ENCODE measurements at places on chromosomes 16 and 17.

GRCh38 chr16:85127379-85127723 is 15.1 kb upstream of the CIBAR2 start:
- DNase-seq, result no peak

DNA sequence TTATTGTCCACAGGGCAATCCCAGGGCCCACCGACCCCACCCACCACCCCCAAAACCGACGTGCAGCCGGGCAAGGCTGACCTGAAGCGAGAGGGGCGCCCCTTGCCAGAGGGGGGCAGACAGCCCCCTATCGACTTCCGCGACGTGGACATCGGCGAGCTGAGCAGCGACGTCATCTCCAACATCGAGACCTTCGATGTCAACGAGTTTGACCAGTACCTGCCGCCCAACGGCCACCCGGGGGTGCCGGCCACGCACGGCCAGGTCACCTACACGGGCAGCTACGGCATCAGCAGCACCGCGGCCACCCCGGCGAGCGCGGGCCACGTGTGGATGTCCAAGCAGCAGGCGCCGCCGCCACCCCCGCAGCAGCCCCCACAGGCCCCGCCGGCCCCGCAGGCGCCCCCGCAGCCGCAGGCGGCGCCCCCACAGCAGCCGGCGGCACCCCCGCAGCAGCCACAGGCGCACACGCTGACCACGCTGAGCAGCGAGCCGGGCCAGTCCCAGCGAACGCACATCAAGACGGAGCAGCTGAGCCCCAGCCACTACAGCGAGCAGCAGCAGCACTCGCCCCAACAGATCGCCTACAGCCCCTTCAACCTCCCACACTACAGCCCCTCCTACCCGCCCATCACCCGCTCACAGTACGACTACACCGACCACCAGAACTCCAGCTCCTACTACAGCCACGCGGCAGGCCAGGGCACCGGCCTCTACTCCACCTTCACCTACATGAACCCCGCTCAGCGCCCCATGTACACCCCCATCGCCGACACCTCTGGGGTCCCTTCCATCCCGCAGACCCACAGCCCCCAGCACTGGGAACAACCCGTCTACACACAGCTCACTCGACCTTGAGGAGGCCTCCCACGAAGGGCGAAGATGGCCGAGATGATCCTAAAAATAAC is 3.0 kb downstream of the SOX9 start:
- no peak for DNase-seq

DNA sequence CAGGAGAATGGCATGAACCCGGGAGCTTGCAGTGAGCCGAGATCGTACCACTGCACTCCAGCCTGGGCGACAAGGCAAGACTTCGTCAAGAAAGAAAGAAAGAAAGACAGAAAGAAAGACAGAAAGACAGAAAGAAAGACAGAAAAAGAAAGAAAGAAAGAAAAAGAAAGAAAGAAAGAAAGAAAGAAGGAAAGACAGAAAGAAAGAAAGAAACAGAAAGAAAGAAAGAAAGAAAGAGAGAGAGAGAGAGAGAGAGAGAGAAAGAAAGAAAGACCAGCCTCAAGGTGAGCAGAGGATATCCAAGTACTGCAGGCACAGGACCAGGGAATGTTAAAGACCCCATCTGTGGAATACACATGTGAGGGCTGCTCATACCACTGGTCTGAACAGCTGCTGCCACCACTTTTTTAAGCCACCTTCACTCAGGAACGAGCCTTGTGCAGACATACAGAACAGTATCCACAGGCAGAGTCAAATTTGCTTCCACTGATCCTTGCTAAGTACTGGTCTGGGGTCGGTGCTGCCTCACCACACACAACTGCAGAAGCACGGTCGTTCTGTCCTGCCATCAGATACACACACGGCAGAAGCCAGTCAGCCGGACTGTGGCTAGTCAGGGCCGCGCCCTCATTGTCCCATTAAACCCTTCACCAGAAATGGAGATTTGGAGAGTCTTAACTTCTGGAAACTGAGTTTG is 7.7 kb downstream of the RAB5C start:
- no peak for DNase-seq

DNA sequence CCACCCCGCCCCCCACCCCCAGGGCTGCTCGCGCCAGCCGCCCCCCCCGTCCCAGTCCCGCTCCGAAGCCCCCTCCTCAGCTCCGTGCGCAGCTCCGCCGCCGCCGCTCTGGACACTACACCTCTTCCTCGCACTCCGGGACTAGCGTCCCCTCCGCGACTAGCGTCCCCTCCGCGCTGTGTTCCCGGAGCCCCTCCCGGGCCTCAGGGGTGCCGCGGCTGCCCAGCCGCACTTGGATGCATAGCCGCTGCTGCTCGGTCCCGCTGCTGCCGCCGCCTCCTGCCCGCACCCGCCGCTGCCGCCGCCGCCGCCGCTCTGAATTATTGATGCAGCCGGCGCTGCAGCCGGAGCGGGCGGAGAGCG is at the start of gene CBLN1:
Gene CBLN1 (minus strand): TSS at position 359 of the 363 bp plus-strand sequence. CDS start 373 bp downstream, outside the sequence.
- no peak for DNase-seq

DNA sequence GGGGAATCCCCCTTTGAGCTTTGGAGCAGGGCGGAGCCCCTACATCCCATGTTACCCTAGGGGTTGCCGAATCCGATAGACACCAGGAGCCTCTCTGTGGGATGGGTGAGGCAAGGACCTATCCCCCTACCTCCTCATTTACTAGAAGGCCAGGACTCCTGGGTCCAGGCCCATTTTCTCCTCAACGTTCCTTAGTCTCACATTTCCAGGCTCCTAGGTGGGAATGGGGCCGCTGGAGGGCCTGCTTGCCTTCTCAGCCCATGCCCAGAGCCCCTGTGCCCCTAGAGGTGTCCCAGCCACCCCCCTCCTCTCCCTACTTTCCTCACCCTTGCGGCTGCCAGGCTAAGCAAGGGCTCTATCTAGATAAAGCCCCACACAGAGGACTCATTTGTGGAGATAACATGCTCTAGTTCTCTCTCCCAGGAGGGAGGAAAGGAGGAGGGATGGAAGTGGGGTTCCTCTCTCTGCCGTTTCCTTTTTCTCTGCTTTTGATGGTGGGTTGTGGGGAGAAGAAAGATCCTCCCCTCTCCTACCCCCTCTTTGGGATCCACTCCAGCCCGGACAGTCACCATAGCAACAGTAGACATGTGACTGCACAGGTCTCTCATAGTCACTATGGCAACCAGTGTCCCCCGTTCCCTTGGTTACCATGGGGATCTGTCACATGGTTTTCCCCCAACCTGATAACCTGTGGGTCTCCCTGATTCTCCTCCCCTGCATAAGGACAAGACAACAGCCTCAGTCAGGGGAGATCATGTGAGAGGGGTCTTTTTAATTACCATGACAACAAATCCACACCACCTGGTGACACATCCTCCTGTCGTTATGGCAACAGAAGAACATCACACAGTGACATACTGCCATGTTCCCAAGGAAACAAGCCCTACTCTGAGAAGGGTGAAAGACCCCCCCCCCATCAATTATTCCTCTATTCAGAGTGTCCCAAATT is 5.2 kb downstream of the CACNA1G start:
- DNase-seq, result no peak

DNA sequence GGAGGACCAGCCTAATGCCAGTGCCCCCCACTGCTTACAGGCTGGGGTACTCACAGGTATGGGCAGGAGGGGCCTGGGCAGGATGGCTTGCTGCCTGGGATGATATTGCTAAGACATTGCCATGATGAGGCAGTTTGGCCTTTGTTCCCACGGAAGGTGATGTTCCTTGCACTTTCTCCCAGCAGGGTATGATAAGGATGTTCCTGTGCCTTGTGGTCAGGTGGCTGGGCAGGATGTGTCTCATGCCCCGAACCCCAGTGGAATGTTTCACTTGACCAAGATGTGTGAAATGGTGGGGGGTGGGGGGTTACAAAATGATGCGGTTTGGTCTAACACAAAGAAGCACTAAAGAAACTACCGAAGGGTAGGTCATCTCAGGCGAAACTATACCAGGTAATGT is 337.8 kb upstream of the ZFHX3 start:
- no peak for DNase-seq

- no peak for DNase-seq
These were observed 5.6 kb upstream of the CARHSP1 start for GRCh38 chr16:8874388-8874787.

DNA sequence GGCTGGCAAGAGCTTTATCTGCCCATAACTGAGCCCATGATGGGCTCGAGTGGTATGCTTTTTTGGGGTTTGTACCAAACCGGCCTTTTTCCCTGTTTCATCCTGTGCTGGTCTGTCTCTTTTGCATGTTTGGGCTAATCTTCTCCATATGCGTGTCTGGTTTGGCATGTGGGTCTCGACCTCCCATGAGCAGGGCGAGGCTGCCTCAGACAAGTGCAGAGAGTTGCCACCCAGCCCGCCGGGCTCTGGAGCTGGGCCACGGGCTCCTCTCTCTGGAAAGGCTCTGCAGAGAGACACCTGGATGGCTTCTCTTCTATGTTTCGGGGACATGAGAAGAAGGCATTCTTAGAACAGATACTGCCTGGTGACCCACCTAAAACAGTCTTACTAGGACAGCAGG is 67.8 kb upstream of the TBX2 start:
- no peak for DNase-seq

GRCh38 chr17:4947411-4948165 is 742 bp downstream of the PFN1 start:
- peak; percentile 53 for DNase-seq

- no peak for DNase-seq
These were observed 31.8 kb downstream of the CEP95 start for GRCh38 chr17:64538508-64539130.

Data from effector CD4-positive, alpha-beta T cell (primary cell).